ENCODE measurements at places on chromosomes 2 and 18.

- peaks cover 17% of the 10 kb centered on the region for H3K27me3 ChIP-seq
- no peak overlapping the region for H3K27ac ChIP-seq
- H3K4me3 ChIP-seq: no peak overlapping the region
- no peak for DNase-seq
Measured at GRCh38 chr2:217208867-217209266, 349.0 kb upstream of the TNP1 start.

DNA sequence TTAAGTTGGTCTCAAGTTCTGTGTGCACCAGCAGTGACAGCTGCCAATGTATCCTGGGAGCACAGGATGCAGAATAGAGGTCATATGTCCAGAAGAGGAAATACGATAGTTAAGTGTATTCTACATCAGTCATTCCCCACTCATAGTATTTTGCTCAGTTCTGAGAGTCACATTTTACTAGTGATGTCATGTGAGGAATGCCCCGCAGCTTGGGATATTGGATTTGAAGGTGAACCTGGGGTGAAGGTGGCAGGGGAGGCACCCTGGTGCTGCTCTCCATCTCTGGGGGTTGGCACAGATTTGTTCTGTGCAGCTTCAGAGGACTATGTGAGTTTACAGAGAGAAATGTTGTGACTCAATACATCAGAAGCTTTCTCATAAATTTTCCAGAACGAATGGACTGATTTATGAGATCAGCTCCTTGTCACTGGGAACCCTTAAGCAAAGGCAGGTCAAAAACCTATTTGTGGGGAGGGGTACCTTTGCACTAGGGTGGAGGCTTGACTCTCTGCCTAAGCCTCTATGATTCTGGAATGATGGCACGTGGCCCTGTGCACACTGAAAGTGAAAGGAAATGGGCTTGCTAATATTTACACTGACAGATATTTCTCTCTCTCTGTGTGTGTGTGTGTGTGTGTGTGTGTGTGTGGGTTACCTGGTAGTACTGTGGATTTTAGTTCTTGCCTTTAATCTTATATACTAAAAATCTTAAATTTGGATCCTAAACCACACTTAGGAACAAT is 95.9 kb downstream of the NEB start:
- peak; percentile 35 for DNase-seq
- no peaks in the 10 kb centered on the region for H3K27me3 ChIP-seq
- peaks cover 5% of the 10 kb centered on the region for H3K36me3 ChIP-seq
- H3K27ac ChIP-seq: peak overlapping the region; percentile 94
- peaks cover 26% of the 10 kb centered on the region for H3K4me1 ChIP-seq

DNA sequence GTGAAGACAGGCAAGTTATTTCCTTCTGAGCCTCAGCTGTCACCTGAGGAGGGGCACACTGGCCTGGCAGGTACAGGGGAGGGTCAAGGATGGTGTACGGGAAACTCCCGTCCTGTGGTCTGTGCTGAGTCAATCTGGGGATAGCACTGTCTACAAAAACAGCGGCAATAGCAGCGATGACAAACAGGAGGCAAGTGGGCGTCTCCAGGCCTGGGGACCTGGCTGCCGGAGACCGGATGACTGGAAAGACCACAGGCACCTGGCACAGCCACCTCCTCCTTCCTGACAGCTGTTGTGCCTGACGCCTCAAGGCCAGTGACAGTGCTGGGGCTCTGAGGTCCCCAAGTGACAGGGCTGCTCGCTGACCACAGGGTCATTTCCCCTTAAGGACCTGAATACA is 202.1 kb upstream of the HS6ST1 start:
- H3K4me3 ChIP-seq: no peak overlapping the region
- no peaks in the 10 kb centered on the region for H3K4me1 ChIP-seq
- no peaks in the 10 kb centered on the region for H3K36me3 ChIP-seq

DNA sequence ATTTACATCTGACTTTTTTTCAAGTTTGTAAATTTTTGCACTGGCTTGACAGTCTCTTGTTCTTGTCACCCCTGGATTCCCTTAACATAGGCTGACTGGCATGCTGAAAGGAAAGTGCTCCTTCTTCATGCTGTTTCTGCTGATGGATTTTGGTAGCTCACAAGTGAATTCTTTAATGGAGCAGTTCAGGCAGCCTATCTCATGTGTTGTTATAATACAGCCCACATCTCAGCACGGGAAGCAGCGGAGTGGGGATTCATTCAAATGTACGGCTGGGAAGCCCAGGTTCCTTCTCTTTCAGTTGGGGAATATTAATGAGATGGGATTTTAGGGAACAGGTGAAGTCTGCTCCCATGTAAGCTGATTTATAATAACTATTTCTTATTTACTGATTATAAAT is 142.8 kb downstream of the CD8B2 start:
- no peak overlapping the region for H3K27ac ChIP-seq
- no peak for DNase-seq
- H3K4me3 ChIP-seq: no peak overlapping the region
- peaks cover 5% of the 10 kb centered on the region for H3K27me3 ChIP-seq
- no peaks in the 10 kb centered on the region for H3K36me3 ChIP-seq
- H3K4me1 ChIP-seq: no peaks in the 10 kb centered on the region

DNA sequence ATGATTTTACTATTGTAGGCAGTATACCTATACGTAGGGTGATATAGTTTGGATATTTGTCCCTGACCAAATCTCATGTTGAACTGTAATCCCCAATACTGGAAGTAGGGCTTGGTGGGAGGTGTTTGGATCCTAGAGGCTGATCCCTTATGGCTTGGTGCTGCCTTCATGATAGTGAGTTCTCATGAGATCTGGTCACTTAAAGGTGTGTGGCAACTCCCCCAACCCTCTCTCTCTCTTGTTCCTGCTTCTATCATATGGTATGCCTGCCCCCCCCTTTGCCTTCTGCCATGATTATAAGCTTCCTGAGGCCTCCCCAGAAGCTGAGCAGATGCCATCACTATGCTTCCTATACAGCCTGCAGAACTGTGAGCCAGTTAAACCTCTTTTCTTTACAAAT is 1.7 kb upstream of the SERPINB10 start:
- H3K27ac ChIP-seq: no peak overlapping the region
- no peak overlapping the region for H3K4me3 ChIP-seq
- peaks cover 7% of the 10 kb centered on the region for H3K27me3 ChIP-seq
- no peaks in the 10 kb centered on the region for H3K4me1 ChIP-seq
- H3K36me3 ChIP-seq: no peaks in the 10 kb centered on the region

- no peak overlapping the region for H3K27ac ChIP-seq
- H3K4me3 ChIP-seq: no peak overlapping the region
- no peak for DNase-seq
- H3K4me1 ChIP-seq: no peaks in the 10 kb centered on the region
- H3K27me3 ChIP-seq: no peaks in the 10 kb centered on the region
Measured at GRCh38 chr2:150883613-150883895, 378.1 kb downstream of the RBM43 start.

DNA sequence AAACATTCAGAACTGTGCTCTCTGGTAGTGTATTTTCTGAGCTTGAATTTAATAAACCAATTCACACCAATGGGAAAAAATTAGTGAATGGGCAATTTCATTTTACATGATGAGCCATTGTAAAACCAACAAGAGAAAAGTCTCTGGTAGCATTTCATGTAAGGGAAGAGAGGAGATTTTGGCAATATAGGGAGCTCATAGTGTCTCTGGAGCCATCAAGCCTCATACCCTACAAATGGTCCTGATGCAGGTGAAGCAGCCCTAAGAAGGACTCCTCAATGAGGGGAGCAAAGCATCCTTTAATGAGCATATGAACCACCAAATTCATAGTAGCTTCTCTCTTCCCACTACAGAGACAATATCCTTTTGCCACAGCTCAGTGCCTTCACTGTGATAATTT is 373.0 kb downstream of the RIT2 start:
- H3K4me3 ChIP-seq: no peak overlapping the region
- H3K4me1 ChIP-seq: no peaks in the 10 kb centered on the region
- DNase-seq: no peak
- no peaks in the 10 kb centered on the region for H3K36me3 ChIP-seq
- H3K27me3 ChIP-seq: no peaks in the 10 kb centered on the region
- no peak overlapping the region for H3K27ac ChIP-seq
